ENCODE measurements at places on chromosomes 1 and 21.

DNA sequence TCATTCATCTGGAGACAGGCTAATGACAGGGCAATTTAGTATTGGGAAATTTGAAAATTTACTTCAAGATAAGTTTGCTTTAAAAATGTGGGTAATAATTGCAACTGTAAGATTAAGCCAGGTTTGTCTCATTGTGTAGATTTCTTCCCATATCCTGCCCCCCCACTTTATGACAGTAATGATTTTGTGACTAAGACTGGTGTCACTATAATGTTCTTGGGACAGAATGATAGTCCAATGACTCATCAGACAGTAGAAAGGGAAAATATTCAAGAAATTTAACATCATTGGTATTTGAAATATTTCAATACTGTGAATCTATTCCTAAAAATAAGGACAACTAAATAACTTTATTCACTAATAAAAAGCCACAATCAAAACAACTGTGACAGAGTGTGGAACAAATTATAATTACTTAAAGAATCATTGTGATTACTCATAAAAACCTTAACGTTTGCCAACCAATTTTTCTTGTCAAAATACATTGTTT is 36.7 kb downstream of the FH start:
- no peak for DNase-seq

DNA sequence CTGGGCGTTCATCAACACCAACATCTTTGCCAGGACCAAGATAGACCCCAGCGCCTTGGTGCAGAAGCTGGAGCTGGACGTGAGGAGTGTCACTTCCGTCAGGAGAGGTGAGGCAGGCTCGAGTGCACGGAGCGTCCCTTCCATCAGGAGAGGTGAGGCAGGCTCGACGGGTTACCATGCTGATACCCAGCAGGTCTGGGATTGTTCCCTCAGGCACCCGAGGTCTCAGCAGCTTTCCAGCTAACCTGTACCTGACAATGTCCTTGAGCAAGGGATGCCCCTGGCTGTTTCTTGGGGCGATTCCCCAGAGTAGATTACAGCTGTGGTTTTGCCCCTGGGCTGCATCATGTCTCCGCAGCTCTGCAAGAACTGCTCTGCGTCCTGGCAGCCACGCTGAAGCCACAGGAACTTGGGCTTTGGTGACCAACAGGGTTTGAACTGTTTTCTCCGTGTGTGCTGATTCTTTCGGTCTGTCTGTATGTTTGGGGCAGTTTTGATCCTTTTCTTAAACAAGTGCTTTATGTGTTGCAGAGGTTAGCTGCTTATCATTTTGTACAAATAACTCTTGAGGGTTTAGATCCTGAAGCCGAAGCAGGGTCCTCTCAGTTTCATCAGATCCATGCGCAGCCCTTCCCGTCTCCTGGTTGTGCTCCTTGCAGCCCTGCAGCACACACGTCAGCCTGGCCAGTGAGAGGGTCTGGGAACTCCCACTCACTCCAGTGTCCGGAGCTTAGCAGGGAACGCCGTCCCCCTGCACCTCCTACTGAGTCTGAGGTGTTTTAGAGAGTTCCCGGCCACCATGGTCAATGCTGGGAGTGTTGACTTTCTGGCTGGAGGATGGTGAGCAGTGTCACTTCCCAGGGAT is 4.1 kb downstream of the SLX9 start:
- DNase-seq, result no peak

DNA sequence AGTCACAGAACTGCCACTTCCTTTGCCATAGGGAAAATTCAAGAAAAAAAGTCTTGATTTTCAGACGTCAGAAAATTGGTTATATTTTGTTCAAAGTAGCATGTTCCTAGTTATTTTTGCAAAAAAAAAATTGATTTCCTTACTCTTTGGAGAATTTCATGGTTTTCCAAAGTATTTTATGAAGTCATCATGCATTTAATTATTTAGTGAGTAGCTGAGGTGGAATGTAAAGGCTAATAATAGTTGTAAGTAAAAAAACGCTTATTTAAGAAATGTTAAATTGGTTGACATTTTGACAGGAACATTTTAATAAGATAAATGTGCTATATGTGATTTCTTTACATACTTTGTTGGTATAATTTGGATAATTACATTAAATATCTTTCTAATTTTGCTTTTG is 20.8 kb downstream of the TSEN15 start:
- no peak for DNase-seq

- no peak for DNase-seq
Measured at GRCh38 chr1:111223126-111223685, 4.3 kb upstream of the CHI3L2 start.

- DNase-seq, result no peak
Measured at GRCh38 chr1:156076609-156077429, 5.4 kb downstream of the MEX3A start.

- peak; percentile 32 for DNase-seq
Measured at GRCh38 chr1:58782178-58783089, 1.4 kb downstream of the JUN start.

GRCh38 chr21:43825242-43825935 is 36.0 kb downstream of the RRP1 start:
- no peak for DNase-seq

DNA sequence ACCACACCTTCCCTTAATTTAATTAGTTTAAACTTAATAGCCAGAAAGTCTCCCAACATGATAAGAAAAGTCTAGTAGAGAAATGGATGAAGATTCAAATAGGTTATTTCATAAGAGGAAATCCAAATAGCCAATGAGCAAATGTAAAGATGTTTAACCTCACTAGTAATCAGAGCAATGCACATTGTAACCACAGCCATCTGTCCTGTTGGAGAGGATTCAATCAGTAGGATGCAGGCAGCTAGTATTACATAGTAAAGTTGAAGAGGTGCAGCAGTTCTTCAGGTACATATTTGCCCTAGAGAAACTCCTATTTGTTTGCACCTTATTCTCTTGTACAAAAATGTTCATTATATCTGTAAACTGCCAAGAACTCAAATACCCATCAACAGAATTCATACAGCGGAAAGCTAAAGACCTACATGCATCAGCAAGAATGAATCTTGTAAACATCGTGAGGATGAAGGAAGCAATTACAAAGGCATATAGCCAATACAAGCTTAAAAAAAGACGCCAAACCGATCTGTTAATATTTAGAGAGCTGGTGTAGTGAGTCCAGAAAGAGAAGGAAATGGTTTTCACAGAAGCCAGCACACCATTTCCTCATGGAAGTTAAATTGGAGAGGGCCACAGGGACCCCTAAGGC is 27.9 kb downstream of the DIP2A start:
- no peak for DNase-seq
